ENCODE measurements at places on chromosomes 3 and 15.

- DNase-seq, result no peak
Measured at GRCh38 chr15:95910643-95911212, 419.8 kb upstream of the NR2F2 start.

- DNase-seq, result no peak
Measured at GRCh38 chr3:89221924-89222323, 114.5 kb downstream of the EPHA3 start.

GRCh38 chr3:138089091-138089490, 26.3 kb downstream of the DZIP1L start:
- no peak for DNase-seq

- no peak for DNase-seq
Measured at GRCh38 chr15:41340189-41340695, 7.6 kb downstream of the NUSAP1 start.

GRCh38 chr15:65862682-65863081, 6.6 kb upstream of the RAB11A start:
- DNase-seq, result peak; percentile 75

DNA sequence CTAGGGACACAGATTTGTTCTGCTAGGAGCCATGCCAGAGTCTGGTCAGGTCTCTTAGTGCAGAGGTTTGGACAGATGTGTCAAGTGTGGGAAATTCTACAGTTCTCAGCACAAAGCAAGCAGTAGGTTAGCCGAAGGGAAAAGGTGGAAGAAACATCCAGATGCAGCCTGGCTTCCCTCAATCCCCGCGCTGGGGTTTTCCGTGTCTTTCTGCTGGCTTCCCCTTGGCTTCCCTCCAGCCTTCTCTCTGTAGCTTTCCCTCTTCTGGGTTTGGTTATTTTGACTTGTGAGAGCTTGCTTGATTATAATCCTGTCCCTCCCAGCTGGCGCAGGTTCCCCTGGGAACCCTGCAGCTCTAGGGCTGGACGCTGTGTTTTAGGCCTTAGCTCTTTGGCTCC, 4.1 kb downstream of the TF start:
- DNase-seq, result no peak

DNA sequence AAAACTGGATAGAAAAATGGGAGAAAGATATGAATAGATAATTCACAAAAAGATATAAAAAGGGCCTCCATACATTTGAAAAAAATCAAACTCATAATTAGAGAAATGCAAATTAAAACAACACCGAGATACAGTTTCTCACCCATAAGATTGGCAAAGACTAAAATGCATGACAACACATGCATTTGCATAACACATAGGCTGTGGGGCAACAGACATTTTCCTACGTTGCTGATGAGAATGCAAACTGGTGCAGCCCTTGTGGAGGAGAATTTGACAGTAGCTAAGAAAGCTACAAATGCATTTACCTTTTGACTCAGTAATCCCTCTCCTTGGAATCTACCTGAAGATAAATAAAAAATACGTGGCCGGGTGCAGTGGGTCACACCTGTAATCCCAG, 11.4 kb upstream of the CAND2 start:
- DNase-seq, result no peak

DNA sequence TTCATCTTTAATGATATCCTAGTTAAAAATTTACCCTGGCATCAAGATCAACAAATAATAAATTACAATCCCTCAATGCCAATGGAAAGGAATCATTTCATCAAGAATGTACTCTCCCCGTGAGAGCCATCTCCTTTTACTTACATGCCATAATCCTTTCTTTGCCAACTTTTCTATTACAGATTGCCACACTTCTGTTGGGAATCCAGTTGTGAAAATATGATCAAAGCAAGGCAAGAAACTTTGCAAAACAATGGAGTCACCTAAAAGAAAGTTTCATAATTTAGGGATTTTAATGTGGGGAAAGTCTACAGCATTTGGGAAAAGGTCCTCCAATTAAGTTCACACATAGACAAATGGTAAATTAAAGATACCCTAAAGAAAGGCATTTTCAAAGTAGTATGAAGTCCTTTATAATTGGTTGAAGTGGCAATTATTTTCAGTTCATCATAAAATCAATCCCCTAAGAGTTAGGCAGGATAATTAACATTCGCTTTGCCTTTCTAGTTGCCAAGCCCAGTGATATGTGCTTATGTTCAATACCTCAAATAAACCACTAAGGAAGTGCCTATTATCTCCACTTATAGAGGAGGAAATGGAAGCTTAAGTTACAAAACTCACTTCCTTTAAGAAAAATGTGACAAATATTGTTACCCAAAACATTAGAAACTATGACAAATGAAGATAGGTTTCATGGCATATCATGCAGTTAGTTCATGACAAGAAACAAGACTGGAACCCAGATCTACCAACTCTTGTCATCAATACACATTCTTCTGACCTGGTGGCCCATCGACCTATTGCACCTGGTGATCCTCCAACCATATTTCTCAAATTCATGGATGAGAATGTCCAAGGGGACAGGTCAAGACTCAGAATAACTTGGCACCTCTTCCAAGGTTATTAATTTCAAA, 49.1 kb downstream of the TRANK1 start:
- DNase-seq, result peak; percentile 49

DNA sequence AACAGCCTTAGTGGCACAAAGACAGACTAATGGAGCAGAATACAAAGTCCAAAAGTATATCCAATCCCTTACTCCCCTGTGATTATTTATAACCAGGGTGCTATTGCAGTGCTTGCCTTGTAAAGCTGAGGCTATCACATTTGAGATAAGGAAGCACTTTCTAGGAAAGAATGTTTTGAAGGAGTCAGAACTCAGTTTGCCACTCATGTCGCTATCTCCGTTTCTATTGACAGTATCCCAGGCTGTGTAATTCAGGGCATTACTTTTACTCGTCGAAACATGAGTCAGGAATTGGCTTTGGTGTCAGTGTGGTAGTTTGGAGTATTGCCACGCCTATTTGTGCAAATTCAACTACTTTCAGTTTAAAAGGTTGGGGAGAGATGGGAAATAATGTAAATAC, 78.4 kb downstream of the FBXL2 start:
- DNase-seq, result no peak

GRCh38 chr3:84789961-84790360, 168.8 kb upstream of the CADM2 start:
- no peak for DNase-seq

DNA sequence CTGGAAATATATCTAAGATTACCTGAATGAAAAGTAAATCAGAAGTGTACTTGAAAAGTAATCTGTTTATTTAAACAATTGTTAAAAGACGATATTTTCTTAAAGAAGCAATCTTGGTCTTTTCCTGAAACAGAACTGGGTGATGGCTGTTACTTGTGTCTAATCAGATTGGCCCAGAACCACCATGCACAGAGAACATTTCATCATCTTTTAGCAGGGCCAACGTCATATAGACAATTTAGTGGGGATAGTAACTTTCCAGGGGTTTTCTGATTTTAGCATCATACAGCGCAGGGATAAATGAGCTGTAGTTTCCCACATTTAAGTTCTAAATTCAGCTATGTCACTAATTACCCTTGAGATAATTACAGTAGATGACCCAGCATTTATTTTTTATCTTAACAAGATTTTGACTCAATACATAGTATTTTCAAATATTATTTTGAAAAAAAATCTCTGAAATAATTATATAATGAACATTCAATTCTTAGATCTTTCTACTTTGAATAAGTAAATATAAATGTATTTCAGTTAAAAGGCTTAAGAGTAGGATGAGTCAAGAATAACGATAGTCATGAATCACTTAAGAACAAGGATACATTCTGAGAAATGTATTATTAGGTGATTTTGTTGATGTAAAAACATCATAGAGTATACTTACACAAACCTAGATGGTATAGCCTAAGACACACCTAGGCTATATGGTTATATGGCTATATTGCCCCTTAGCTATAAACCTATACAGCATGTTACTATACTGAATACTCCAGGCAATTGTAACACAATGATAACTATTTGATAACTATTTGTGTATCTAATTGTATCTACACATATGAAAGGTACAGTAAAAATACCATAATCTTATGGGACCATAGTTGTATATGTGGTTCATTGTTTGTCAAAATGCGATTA, 103.8 kb upstream of the MME start:
- no peak for DNase-seq

- DNase-seq, result peak; percentile 11
Measured at GRCh38 chr3:123344175-123344906, 104.5 kb downstream of the ADCY5 start.

- DNase-seq, result no peak
Measured at GRCh38 chr3:157469561-157470294, 33.1 kb downstream of the PTX3 start.

GRCh38 chr15:66567897-66568296, 2.1 kb upstream of the LCTL start:
- no peak for DNase-seq

- no peak for DNase-seq
Measured at GRCh38 chr3:177379045-177379444, 181.8 kb upstream of the TBL1XR1 start.

DNA sequence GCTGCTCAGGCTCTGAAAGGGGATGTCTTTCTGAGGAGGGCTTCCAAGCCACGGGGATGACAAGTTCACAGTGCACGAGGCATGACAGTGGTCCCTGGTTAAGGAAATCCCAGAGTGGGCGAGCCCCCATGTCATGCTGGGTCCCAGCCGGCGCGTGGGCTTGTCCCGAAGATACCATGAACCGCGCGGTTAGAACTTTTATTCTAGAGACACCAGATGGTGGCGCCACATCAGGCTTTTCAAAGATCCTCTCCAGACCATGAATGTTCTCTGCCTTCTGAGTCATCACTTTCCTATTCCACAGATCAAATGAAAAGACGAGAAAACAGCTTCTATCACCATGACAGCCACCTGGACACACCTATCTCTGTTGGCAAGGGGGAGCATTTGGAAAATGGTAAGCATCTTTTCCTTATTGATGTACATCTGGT, 227.8 kb upstream of the LYSMD4 start:
- no peak for DNase-seq

DNA sequence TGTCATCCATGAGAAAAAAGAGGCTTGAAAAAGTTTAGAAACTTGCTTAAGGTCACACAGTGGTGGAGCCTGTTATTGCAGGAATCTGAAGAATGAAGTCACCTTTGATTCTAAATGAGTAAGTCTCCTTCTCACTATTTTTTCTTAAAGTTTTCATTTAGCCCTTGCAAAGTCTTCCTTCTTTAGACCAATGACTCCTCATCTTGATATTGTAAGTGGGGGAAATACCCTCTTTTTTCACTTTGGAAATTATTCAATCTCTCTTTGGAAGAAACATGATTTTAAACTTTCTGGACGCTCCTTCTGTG, 787 bp upstream of the SLMAP start:
- peak; percentile 65 for DNase-seq

DNA sequence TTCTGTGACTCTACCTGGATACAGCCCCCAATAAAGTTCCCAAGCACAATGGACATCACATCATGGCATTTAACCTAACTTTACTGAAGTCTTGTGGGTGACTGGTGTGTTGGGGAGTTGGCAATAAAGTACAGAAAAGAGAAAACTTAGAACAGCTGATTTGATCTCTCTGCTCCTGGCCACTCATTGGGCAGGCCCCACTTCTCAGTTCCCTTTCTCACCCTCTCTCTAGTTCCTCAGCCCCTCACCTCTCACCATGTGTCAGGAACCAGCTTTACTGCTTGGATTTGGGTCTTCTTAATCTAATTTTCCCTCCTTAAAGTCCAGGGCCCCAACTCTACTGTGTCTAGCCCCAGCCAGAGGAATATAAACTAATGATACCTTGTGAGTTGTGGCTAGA, 713 bp upstream of the MUC13 start:
- DNase-seq, result no peak

DNA sequence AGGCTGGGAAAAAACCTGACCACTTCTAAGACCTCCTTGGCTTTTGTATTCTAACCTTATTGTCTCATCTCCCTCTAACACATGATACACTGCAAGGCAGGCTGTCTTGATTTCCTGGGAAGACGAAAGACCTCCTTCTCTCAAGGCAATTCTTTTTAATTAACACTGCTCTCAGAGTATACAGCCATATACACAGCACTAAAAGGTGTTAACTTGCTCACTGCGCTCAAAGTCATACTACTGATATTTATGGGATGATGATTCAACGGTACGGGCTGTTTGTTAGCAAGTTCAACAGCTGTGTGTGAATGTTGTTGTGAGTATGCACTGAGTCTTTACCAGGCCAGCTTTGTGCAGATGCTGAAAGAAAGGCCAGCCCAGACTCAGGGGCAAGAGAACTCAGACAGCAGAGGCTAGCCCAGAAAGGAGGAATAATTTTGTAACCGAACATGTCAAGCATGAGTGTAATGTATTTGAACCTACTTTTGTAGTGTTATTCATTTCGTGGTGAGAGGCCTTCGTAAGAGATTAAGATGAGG, 229.9 kb downstream of the IL5RA start:
- no peak for DNase-seq

GRCh38 chr15:101407966-101408775, 81.3 kb downstream of the PCSK6 start:
- DNase-seq, result no peak

DNA sequence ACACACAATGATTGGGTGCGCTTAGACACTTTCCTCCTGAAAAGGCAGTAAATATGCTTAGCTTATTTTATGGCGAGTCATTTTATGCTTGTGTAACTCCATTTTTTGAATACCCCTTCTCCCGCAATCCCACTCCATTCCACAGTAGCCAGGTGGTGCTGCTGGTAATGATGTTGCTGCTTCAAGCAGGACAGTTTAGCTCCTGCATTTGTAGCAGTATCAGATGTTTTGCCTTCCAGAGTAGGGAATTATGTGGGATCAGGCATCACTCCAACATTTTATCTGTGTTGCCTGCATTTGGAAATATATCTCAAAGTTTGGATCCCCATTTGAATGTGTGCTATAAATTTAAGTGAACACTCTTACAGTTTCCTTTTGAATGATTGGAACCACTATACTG, 302.1 kb upstream of the SGO1 start:
- no peak for DNase-seq

DNA sequence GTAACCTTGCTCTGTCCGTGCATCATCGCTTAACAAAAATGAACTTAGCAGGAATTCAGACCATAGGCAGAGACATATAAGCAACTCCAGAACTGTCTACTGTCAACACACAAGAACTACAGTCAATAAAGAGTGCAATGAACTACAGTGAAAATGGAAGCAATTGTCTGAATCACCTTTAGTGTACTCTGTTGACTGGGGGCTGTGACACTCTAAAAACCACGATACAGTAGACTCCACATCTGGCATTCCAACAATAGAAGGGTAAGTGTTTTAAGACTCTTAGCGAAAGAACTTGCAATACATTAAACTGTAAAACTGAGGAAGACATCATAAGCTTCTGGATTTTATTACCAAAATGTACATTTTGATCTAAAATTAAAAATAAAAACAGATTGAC, 347.3 kb downstream of the ZBTB20 start:
- no peak for DNase-seq

- DNase-seq, result peak; percentile 38
Measured at GRCh38 chr3:45760878-45761711, 35.2 kb downstream of the SLC6A20 start.

DNA sequence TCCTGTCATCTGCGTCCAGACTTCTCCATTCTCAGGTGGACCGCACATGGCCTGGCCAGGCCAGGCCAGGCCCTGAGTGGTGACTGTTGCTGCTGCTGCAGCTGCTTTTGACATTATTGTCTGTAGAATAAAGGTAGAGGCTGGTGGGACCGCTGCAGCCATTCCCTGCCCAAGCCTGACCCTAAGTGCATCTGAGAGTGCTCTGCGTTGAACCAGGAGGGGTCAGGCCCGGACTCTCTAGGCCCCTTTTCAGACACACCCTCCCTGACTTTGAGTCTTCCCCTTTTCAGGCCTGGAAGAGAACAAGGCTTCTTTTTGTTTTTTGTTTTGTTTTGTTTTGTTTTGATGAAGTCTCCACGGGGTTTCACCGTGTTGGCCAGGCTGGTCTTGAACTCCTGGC, 54.6 kb upstream of the FLNB start:
- DNase-seq, result no peak
